ENCODE measurements at places on chromosomes 7 and 10. TPM values are rescaled to one million over a fixed set of nuclear protein-coding genes. Genes with fewer than 3 reads are reported as not detected.

ANKRD1 gene
- 7.8 TPM for total RNA-seq

LARP4B gene
- 33.1 TPM for total RNA-seq

RBM28 gene
- total RNA-seq: 54.4 TPM

UTF1 gene
- 0.16 TPM for total RNA-seq

OR2A1 gene
- total RNA-seq: not detected
